Trophoblast cell (in vitro differentiated cells and primary cell): ENCODE measurements at places on chromosomes 2 and 18.

DNA sequence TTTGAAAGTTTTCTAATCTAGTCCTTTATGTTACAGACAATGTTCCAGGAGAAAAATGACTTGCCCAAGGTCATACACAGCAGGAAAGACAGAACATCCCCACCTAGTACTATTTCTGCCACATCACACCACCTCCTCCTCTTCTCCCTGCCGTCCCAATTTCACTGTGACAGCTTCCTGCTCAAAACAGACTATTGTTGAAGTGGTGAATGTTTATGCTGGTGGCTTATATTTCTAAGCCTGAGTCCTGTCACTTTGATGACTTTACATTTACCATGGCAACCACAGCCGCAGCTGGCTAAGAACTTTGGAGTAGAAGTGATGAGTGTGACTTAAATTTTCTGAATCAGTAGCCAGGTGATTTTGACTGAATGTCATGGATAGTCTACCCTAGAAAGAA lies 10.0 kb downstream of the GALNT5 start:
- H3K36me3 ChIP-seq: no peaks in the 10 kb centered on the region
- H3K4me1 ChIP-seq: no peaks in the 10 kb centered on the region
- H3K27ac ChIP-seq: no peak overlapping the region
- H3K4me3 ChIP-seq: no peak overlapping the region

DNA sequence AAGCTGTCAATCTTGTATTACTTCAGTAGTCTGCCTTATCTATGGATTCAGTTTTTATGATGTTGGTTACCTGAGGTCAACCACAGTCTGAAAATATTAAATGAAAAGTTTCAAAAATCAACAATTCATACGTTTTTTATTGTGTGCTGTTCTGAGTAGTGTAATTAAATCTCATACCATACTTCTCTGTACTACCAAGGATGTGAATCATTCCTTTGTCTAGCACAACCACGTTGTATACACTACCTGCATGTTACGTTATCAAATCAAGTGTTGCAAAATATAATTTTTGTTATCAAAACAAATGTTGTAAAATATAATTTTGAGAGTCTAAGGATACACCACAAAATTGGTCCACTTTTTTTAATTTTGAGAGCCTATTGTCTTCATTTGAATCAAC lies 590.2 kb upstream of the SETBP1 start:
- no peak overlapping the region for H3K27ac ChIP-seq
- DNase-seq: no peak
- no peaks in the 10 kb centered on the region for H3K27me3 ChIP-seq

GRCh38 chr18:79794846-79795245 lies 2.9 kb upstream of the KCNG2 start:
- DNase-seq: no peak
- no peak overlapping the region for H3K27ac ChIP-seq

DNA sequence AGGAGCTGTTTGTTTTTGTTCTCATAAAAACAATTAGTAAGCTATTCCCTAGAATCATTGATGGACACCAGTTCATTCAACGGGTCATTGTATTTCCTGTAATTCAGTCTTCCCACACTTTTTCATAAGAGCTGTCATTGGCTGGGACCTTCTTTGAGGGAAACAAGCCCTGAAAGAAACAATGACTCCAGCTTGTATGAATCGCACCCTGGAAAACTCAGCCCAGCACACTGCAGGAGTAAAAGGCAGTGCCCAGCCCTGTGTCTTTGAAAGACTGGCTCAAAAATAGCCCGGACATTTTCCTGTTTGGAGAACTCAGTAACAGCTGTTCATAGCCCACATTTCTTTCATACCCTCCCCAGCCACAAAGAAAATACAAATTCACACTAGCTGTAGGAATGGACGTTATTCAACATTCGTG lies 81.5 kb downstream of the NCKAP5 start:
- no peaks in the 10 kb centered on the region for H3K27me3 ChIP-seq
- H3K4me3 ChIP-seq: no peak overlapping the region
- DNase-seq: peak; percentile 15
- H3K27ac ChIP-seq: no peak overlapping the region
- H3K36me3 ChIP-seq: no peaks in the 10 kb centered on the region
- H3K4me1 ChIP-seq: no peaks in the 10 kb centered on the region

DNA sequence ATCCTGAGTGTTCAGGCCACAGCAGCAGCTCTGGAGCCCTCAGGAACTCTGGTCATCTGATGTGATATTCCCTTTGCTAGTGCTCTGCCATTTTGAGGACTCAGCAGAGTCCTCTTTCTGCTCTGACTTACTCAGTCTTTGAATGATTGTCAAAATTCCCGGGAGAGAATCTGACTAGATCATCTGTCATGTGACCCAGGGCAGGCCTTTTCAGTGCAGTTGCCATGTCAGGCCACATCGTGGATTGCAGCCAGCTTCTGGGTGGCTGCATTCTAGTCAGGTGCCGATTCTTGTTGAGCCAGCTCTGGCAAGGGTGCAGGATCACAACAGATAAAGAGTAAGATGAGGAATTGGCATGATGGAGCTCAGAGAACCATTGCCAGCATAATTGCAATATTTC lies 795.6 kb downstream of the CPS1 start:
- DNase-seq: no peak
- H3K4me3 ChIP-seq: no peak overlapping the region
- H3K27me3 ChIP-seq: no peaks in the 10 kb centered on the region
- H3K36me3 ChIP-seq: no peaks in the 10 kb centered on the region

- H3K27me3 ChIP-seq: no peaks in the 10 kb centered on the region
- H3K4me1 ChIP-seq: no peaks in the 10 kb centered on the region
- peaks cover 60% of the 10 kb centered on the region for H3K36me3 ChIP-seq
- peak; percentile 80 for DNase-seq
- H3K4me3 ChIP-seq: no peak overlapping the region
These were observed 9.3 kb downstream of the GGCX start for GRCh38 chr2:85551698-85552678.

- peak overlapping the region; percentile 25 for H3K27ac ChIP-seq
- no peak for DNase-seq
- no peaks in the 10 kb centered on the region for H3K4me1 ChIP-seq
- no peak overlapping the region for H3K4me3 ChIP-seq
- H3K27me3 ChIP-seq: no peaks in the 10 kb centered on the region
These were observed 131.2 kb downstream of the ETAA1 start for GRCh38 chr2:67528320-67528719.

GRCh38 chr18:58624011-58624410 lies 4.9 kb downstream of the ALPK2 start:
- no peaks in the 10 kb centered on the region for H3K27me3 ChIP-seq
- H3K4me1 ChIP-seq: no peaks in the 10 kb centered on the region
- DNase-seq: no peak
- no peak overlapping the region for H3K4me3 ChIP-seq
- H3K36me3 ChIP-seq: no peaks in the 10 kb centered on the region
- H3K27ac ChIP-seq: no peak overlapping the region

DNA sequence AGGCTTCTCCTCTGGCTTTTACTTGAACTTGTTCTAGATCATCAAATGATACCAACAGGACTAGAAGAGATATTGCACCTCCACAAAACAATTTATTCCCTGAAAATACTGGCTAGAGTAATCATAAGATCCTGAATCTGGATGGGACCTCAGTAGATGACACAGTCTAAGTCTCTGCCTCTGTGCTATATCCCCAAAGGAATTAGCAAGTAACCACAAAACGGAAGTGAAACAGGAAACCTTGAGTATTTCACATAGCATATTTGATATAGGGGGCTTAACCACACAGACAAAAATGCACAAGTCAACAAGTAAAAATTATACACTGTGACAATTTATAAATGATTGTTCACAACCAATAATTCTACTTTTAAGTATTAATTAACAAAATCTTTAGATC lies 456.9 kb upstream of the TNP1 start:
- DNase-seq: no peak
- H3K36me3 ChIP-seq: peaks cover 6% of the 10 kb centered on the region
- no peak overlapping the region for H3K4me3 ChIP-seq
- H3K27ac ChIP-seq: no peak overlapping the region
- no peaks in the 10 kb centered on the region for H3K27me3 ChIP-seq

GRCh38 chr2:136246086-136246669 lies 128.2 kb upstream of the CXCR4 start:
- H3K4me3 ChIP-seq: no peak overlapping the region
- H3K4me1 ChIP-seq: no peaks in the 10 kb centered on the region
- DNase-seq: peak; percentile 40
- H3K36me3 ChIP-seq: no peaks in the 10 kb centered on the region
- no peaks in the 10 kb centered on the region for H3K27me3 ChIP-seq
- H3K27ac ChIP-seq: no peak overlapping the region

DNA sequence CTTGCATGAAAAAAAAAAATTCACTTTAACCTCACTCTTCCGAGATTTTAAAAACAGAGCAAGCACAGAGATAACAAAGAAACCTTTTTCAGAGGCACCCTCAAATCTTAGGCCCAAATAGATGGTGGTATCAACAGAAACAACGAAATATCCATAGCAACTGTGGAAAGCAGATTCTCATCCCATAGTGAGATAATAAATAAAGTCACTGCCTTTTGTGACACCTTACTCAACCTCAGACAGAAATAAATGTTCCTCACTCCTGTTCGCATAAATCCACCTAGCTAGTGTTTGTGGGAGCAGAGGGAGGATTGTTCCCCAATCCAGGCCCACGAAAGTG lies 60.9 kb upstream of the RTN4 start:
- H3K4me1 ChIP-seq: peaks cover 11% of the 10 kb centered on the region
- DNase-seq: no peak
- H3K36me3 ChIP-seq: no peaks in the 10 kb centered on the region
- H3K4me3 ChIP-seq: no peak overlapping the region

GRCh38 chr2:29662861-29663260 lies 258.5 kb downstream of the ALK start:
- DNase-seq: no peak
- H3K4me1 ChIP-seq: no peaks in the 10 kb centered on the region
- H3K4me3 ChIP-seq: no peak overlapping the region
- no peak overlapping the region for H3K27ac ChIP-seq
- no peaks in the 10 kb centered on the region for H3K36me3 ChIP-seq
- no peaks in the 10 kb centered on the region for H3K27me3 ChIP-seq

- no peak for DNase-seq
- H3K4me1 ChIP-seq: peaks cover 21% of the 10 kb centered on the region
- no peaks in the 10 kb centered on the region for H3K27me3 ChIP-seq
- no peaks in the 10 kb centered on the region for H3K36me3 ChIP-seq
- no peak overlapping the region for H3K4me3 ChIP-seq
- H3K27ac ChIP-seq: no peak overlapping the region
These were observed 159.2 kb downstream of the BCL2 start for GRCh38 chr18:63160172-63160995.

DNA sequence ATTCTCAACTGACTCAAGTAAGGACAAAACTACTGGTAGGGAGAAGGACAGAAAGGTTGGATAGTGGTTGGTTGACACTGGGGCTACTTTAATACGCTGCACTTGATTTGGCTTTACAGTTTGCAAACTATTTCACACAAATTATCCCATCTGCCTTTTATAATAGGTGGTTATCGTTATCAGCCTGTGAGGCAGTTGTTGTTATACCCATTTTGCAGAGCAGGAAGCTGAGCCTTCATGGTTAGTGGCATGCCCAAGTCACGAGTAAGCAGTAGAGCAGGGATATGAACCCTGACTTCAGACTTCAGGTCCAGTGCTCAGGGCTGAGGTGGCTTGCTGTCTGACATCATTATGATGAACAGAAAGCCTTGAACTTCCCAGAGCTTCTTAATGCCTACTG lies 5.3 kb downstream of the CTIF start:
- H3K27ac ChIP-seq: no peak overlapping the region
- no peak for DNase-seq
- peaks cover 60% of the 10 kb centered on the region for H3K4me1 ChIP-seq

DNA sequence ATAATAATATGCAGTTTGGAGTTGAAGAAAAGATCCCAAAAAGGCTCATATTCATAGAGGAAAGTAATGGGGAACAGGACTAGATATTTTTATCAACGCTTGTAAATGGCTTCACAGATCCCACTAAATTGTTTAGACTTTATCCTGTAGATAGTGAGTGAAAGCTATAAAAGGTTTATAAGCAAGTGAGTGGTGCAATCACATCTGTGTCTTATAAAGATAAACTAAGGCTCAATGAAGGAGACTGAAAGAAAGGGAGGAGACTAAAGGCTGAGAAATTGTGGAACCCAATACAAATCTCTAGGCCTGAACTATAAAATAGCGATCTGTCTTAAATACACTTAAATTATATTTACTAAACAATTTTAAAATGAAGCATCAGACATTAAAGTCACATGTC lies 7.7 kb downstream of the SP3 start:
- H3K36me3 ChIP-seq: peaks cover 5% of the 10 kb centered on the region
- no peak overlapping the region for H3K27ac ChIP-seq
- H3K4me3 ChIP-seq: no peak overlapping the region
- DNase-seq: no peak

DNA sequence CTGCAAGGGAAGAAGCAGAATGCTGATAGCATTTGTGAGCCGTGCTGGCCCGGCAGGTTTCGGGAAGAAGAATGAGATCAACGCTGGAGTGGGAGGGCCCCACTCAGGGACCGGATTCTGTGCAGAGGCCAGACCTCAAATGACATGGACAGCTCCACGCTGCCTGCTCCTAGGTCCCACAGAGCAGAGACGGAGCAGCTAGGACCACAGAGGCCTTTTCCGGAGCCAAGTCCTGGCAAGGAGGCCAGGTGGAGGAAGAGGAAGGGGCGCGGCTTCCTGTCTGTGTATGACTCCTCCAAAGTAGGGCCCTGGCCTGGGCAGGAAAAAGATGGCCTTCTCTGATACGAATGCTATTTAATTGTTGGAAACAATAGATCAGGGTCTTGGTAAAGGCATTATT lies 139.9 kb downstream of the LRRC30 start:
- H3K27ac ChIP-seq: no peak overlapping the region
- DNase-seq: no peak
- no peaks in the 10 kb centered on the region for H3K4me1 ChIP-seq
- H3K36me3 ChIP-seq: no peaks in the 10 kb centered on the region
- no peak overlapping the region for H3K4me3 ChIP-seq
- no peaks in the 10 kb centered on the region for H3K27me3 ChIP-seq

DNA sequence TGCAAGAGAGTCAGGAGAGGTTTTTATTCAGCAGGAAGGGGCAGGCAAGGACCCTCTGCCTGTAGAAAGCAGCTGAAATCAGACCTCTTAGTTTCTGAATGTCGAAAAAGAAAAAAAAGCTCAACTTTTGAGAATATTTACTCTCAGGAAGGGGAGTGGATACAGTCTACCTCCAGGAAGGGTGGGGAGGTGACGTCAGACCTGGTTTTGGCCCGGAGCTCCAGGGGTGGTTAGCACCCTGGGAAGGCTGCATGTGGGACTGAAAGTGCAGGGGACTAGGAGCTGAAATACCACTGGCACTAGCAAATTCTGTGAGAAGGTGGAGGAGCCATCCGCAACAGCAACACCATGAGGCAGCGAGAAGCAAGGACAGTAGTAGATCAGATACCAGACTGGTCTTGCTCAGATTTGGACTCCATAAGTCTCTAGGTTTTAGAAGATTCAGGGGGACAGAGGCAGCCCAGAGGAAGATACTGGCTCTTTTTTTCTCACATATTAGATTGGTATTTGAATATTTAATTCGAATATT lies 19.8 kb downstream of the MC2R start:
- H3K4me3 ChIP-seq: no peak overlapping the region
- no peak for DNase-seq
- no peaks in the 10 kb centered on the region for H3K27me3 ChIP-seq
- no peak overlapping the region for H3K27ac ChIP-seq

- H3K4me1 ChIP-seq: no peaks in the 10 kb centered on the region
- no peak overlapping the region for H3K27ac ChIP-seq
- peak; percentile 19 for DNase-seq
- H3K36me3 ChIP-seq: no peaks in the 10 kb centered on the region
These were observed 3.7 kb upstream of the SOCS6 start for GRCh38 chr18:70284976-70285620.
